ENCODE measurements at places on chromosomes 1 and 21.

- DNase-seq = no peak
These were observed 127.5 kb downstream of the GALNT2 start for GRCh38 chr1:230194525-230194924.

DNA sequence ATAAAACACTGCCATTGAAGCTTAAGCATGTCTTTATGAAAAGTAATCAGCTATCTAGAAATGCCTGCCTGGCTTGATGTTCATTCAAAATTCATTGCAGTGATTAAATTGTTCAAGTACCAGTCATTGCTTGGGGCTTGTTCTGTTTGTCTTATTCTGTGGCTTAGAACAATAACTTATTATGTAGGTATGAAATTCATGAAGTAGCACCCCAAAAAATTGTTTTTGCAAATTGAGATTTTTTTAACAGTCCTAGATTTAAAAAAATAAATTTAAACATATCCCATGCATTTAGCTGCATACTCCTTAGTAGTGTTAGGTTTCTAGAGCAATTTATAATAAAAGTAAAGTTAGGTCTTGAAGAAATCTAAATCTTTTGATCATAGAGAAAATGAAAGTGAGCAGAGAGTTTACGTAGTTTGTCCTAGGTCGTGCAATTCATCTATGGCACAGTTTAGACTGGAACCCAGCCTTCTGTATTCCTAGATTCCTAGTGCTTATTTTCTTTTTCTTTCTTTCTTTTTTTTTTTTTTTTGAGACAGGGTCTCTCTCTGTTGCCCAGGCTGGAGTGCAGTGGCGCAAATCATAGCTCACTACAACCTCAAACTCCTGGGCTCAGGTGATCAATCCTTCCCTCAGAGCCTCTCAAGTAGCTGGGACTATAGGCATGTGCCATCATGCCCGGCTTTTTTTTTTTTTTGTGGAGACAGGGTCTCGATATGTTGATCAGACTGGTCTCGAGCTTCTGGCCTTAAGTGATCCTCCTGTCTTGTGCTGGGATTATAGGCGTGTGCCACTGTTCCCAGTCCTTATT is 9.3 kb downstream of the MIER1 start:
- no peak for DNase-seq

DNA sequence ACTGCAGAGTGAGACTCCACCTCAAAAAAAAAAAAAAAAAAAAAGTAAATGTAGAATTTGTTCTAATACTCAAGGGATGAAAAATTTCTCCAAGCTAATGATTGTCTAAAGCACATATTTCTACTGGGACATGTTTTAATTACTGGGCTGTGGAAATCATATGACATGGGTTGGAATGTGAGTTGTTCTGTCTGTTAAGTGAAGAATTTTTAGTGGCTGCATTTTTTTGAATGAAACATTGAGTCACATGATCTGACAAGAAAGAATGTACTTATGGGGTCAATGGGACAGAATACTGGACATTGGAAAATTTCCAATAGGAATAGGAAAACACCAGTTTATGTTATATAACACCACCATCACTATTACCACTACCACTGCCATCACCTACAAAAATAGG is 123.8 kb upstream of the IVNS1ABP start:
- no peak for DNase-seq

DNA sequence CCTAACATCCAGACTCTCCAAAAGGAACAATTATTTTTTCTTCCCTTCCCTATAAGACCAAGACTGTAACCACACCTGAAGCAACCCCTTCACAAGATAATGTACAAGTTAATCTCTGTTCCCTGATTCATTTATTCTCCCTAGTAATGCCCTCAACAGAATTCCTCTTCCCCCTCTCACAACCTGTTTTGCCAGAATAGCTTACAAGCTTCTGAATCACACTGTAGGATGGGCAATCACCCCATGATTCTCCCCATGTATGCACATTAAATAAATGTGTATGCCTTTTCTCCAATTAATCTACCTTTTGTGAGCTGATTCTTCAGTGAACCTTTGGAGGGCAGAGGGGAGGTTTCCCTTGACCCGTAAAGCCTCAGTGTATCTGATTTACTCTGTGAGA is 20.9 kb upstream of the RNF11 start:
- DNase-seq = no peak

DNA sequence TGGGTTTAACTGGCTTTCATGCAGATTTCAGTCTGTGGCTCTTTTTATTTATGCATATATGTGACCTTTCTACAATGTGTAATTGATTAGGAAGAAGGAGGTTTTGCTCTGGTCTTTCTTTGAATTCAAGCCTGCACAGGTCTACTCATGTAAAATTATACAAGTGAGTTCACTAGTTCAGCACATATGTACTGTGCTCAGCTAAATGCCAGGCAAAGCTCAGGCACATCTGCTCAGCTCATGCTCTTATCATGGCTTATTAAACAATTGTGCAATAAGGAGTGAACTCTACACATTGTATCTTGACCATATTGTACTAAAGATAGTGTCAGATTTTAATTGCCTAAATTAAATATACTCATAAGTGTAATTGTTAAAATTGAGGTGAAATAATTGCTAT is 378.4 kb downstream of the ADGRL2 start:
- DNase-seq = no peak

DNA sequence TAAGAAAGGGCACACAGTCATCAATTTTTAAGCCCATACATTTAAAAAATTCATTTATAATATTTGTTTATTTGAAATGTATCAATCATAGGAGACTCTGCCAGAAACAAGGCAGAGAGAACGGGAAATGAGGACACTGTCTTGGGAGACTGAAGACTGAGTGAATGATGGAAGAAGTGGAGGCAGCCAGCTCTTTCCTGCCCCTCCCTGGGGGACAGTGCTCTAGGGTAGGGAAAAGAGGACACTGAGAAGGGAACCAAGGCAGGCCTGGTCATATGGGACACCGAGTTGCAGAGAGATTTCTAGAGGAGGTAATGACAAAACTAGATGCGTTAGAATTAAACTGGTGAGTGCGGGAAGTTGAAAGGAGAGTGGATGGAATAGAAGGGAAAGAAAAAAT is 31.6 kb downstream of the EEIG2 start:
- DNase-seq = no peak

DNA sequence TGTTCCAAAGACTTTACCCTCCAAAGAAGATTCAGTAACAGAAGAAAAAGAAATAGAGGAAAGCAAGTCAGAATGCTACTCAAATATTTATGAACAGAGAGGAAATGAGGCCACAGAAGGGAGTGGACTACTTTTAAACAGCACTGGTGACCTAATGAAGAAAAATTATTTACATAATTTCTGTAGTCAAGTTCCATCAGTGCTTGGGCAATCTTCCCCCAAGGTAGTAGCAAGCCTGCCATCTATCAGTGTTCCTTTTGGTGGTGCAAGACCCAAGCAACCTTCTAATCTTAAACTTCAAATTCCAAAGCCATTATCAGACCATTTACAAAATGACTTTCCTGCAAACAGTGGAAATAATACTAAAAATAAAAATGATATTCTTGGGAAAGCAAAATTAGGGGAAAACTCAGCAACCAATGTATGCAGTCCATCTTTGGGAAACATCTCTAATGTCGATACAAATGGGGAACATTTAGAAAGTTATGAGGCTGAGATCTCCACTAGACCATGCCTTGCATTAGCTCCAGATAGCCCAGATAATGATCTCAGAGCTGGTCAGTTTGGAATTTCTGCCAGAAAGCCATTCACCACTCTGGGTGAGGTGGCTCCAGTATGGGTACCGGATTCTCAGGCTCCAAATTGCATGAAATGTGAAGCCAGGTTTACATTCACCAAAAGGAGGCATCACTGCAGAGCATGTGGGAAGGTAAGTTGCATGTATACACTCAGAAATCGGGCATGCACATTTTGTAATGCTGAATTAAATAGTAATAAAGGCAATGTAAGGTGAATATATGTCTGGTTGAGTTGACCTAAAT is 97.2 kb downstream of the ZFYVE9 start:
- DNase-seq = no peak

DNA sequence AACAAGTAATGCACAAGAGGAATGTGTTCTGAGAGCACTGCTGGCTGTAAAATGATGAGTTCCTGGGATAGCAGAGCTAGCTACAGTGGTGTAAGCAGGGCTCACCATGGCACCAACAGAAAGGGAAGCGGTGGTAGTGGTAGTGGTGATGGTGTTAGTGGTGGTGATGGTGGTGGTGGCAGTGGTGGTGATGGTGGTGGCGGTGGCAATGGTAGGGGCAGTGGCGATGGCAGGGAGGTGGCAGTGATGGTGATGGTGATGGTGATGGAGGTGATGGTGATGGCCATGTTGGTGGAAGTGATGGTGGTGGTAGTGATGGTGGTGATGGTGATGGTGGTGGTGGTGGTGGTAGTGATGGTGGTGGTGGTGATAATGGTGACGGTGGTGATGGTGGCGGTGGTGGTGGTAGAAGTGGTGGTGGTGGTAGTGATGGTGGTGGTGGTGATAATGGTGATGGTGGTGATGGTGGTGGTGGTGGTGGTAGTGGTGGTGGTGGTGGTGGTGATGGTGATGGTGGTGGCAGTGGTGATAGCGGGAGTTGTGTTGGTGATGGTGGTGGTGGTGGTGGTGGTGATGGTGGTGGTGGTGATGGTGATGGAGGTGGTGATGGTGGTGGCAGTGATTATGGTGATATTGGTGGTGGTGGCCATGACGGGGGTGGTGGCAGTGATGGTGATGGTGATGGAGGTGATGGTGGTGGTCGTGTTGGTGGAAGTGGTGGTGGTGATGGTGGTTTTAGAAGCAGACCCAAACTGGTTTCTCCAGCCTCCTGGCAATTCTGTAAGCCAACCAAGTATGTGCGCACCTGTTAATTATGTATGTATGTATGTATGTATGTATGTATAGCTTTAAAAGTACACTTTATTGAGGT is 254.1 kb downstream of the TRABD2B start:
- no peak for DNase-seq

- DNase-seq = peak; percentile 33
These were observed 1.7 kb downstream of the HLX start for GRCh38 chr1:220880726-220881506.

DNA sequence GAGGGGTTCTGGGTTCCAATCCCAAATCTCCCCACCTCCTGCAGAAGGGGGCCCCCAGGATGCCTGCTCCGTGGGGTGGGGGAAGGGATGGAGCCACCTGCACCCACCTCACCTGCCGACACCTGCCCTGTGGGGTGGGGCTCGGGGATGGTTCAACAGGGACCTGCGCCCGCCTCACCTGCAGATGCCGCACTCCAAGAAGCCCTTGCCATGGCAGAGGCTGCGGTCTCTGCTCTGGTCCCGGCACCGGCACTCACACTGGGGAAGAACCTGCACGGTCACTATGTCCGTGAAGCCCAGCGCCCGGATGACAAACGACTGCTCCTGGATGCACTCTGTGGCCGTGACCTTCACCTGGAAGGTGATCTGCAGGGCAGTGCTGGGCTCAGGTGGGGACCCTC is 18.1 kb upstream of the PTTG1IP start:
- DNase-seq = no peak

- DNase-seq = no peak
These were observed 348.1 kb upstream of the VAMP3 start for GRCh38 chr1:7422966-7423365.

DNA sequence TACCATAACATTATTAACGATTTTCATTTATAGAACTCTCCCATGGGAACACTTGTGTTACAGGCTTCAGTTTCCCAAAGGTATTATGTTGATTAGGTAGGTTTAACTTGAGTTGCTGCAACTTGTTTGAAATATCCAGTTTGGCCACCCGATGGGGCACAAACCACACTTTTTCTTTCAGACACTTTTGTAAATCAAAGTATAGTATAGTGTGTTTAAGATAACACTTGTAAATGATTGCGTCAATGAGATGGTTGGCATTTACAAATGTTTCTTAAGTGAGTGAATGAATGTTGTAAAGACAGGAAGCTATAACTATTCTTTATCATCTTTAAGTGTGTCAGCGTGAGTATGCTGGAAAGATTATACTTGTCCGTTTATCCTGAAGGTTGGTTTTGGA is 4.3 kb downstream of the XPR1 start:
- no peak for DNase-seq

DNA sequence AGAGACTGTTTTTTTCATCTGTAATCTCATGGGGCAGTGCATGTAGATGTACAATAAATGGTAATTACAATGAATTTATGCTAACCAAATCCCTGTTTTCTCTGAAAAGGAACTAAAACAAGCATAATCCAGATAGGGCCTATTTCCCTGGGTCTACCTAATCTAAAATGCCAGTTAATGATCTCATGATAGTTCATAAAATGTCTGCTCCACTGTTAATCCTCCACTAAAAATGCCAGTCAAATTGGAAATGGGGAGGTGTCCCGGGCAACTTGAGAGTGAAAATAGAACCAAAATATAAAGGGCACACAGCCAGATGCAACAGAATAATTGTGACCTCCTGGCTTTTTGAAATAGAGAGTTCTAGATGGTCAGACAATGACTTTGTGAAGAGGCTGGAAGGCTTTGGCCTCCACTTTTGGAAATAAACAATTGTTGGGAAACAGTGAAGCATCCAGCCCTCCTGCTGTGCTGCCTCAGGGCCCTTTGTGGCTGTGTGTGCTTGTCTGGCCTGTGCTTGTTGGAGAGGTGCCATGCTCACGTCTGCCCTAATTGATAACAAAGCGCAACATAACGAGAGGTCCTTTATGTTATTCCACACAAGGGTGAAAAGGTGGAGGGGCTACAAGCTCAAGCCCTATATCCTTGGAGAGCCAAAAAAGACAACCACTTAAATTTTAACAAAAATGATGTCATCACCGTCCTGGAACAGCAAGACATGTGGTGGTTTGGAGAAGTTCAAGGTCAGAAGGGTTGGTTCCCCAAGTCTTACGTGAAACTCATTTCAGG is 97.7 kb downstream of the ATP5PO start:
- DNase-seq = no peak

DNA sequence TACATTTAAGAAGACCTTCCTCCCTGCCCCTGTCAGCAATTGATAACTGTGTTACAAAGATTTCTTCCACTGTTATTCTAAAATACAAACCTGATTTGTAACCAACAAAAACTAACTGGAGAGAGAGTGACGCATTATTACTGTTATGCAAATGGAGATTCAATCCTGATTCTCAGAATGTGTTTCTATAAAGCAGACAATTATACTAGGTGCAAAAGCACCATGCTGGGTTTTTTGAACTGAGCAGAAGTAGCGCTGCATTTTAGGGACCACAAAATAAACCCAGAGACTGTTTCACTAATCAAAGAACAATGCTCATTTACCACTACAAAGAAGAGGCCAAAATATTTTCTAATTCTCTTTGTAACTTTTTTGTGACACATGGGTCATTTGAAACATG is 13.6 kb upstream of the GBP6 start:
- no peak for DNase-seq

DNA sequence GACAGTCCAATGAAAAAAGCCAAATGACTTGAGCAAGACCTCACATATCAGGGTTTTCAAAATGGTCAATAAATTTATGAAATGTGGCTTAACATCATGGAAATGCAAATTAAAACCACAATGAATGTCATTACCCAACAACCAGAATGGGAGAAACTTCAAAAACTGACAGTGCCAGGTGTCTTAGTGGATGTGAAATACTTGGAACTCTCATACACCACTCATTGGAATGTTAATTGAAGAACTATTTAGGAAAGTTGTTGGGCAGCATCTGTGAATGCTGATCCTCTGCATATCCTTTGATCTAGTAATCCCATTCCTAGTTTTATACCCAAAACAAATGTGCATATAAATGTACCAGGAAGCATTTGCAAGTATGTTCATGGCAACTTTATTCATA is 19.2 kb upstream of the BACH1 start:
- no peak for DNase-seq
